Stimulated activated naive CD4-positive, alpha-beta T cell (primary cell): ENCODE measurements at places on chromosomes 16 and 17.

DNA sequence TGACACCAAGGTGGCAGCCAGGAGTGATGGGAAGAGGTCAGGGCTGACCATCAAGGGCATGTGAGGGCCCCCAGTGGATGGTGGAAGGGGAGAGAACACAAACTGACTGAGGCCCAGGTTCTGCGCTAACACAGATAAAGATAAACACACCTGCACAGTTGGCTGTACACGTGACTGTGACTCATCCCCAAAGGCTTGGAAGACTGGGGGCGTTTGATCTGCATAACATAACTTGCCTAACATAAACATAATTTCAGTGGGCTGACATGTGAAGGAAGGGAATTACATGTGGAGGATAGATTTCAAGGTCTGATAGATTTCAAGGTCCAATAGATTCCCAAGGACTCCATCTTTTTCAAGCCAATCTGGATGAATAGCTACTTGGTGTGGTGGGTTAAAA is 100.9 kb upstream of the TNRC6C start:
- no peak for DNase-seq

DNA sequence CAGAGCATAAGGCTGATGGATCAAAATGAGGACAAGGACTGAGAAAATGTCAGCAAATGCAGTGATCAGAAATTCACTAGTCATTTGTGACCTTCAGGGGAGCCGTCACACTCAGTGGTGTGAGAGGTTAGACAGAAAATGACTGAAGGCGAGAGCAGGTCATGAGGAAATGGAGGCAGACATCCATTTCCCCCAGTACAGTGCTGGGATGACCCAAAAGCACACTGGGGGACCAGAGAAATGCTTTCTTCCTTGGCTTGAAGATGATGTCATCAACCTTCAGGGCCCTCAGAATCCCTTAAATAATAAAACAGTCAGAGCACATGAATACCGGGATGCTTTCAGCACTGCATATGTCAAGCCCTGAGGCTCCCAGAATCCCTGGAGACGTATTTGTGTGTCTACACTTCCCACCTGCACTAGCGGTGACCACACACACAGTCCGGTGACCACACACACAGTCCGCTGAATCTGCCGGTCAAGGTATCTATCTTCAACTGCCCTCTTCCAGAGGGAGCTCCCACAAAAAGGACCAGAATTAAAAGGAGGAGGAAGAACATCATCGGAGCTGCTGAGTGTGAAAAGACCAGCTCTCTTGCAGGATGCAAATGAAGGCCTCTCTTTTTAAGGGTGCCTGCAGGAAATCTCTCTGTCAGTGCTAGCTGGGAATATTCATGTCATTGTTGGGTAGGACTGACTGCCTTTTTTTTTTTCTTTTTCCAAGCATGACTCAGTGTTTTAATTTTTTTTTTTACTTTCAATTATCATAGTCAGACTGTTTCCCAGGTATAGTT is 8.2 kb downstream of the UBE2O start:
- no peak for DNase-seq

GRCh38 chr17:43219746-43220380 is 8.2 kb downstream of the TMEM106A start:
- no peak for DNase-seq

GRCh38 chr16:57690782-57691471 is 3.7 kb upstream of the DRC7 start:
- DNase-seq, result no peak

DNA sequence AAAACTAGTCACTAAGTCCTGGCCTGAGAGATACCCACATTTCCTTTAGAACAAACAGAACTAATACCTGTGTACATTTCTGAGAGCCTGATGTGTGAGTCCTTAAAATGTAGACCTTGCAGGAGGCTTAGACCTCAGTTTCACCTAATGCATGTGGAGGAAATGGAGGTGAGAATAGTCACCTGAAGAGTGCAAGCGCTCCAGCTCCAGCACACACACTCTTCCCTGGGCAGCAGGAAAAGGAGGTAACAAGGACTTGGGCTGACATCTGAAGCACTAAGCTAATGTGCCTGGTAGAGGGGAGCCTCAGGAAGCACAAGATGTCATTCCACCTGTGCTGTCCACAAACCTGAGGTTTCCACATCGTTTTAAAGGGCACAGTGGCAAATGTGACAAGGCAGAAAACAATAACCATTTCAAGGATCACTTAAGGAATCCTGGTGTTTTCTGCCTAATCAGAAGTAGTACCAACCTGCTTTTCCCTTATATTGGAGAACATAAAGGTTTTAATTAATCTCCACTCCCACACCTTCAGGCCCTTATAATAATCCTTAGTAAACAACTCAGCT is 17.2 kb upstream of the RSL1D1 start:
- no peak for DNase-seq

GRCh38 chr16:51839727-51840462 is 688.8 kb upstream of the SALL1 start:
- DNase-seq, result no peak

DNA sequence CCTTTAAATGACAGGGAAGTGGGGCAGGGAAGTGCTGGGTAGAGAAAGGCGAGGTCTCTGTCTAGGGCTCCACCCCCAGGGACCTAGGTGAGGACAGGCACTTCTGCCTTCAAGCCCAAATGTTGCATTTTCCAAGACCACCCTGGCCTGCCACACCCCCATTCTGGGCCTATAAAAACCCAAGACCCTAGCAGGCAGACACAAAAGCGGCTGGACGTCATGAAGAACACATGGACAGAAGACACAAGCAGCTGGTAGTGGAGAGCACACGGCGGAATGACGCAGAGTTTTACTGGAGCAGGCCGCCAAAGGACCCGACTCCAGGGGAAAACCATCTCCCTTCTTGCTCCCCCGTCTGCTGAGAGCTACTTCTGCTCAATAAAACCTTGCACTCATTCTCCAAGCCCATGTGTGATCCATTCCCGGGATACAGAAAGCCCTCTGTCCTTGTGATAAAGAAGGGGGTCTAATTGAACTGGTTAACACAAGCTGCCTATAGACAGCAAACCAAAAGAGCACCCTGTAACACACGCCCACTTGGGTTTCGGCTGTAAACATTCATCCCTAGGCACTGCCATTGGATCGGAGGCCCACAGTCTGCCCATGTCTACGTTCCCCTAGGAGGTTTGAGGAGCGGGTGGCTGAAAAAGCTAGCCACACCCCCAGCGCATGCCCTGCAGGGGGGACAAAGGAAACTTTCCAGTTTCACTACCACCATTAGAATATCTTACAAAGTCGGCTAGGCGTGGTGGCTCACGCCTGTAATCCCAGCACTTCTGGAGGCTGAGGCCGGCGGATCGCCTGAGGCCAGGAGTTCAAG is 622.2 kb upstream of the SALL1 start:
- no peak for DNase-seq

DNA sequence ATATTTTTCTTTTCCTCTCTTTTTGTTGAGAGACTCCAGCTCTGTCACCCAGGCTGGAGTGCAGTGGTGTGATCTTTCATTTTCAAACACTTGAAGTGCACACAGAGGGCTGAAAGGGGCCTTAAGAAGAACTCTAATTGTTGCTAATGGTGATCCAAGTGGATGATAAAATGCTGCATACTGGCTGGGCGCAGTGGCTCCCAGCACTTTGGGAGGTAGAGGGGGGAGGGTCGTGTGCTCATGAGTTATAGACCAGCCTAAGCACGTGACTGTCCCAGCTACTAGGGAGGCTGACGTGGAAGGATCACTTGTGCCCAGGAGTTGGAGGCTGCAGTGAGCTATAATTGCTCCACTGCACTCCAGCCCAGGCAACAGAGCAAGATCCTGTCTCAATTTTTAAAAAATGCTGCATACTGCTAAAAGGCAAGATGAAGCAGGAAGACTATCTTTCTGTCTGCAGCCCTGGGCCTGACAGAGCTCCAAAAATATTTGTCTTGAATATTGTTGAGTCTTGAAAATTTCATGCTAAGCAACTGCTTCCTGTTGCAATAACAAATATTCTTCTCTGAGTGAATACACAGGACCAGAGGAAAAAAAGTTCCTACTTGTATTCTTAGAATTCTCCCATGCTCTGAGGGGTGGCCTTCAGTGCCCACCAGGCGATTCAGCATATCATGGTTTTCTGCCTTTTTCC is 63.7 kb upstream of the AKTIP start:
- no peak for DNase-seq

DNA sequence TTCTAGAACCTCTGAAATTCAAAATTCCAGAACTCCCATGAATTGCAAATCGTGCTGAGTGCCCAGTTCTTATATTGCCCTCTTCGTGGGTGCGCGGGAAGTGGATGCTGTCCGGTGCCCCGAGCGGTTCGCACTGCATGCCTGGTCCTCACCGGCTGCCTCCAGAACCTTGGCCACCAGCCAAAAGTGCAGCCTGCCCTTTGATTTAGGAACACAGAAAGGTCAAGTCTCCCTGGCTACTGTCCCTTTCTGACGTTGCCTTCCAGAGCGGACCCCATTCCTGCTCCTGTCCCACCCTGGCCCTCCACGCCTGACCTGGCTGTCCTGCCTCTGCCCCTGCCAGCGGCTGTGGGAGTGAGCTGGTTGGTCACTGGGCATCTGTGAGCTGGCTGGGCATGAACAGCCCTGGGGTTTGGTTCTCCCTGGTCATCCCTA is 9.7 kb downstream of the NEUROD2 start:
- DNase-seq, result no peak

- no peak for DNase-seq
Observed at GRCh38 chr17:47924785-47925677, 16.3 kb upstream of the PNPO start.

DNA sequence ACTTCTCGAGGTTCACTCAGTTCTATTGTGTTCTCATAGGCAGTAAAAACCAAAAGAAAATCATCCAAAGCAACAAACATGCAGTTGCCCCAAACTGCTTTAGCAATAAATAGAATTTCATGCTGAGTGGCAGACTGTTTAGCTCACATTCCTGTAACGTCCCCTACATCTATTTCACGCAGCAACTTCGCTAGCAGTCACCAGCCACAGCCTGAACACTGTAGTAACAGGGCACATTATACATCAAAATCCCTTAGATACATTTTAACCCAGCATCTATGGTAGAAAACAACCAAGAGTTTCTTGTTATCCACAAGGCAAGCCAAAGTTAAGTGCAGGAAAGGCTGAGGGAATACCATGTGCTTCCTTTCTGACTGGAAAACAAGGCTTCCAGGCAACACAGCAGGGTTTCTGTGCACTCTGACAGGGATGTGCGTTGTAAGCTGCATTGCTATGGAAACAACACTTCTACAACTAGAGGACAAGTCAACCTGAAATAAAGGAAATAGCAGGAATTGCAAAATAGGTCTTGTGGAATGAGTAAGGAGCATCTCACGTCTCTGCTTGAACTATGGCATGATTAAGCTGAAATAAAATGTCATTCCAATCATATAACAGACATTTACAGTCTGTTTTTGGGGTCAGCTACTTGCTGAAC is 55.4 kb downstream of the CFDP1 start:
- no peak for DNase-seq
